Stimulated activated CD8-positive, alpha-beta memory T cell treated with anti-CD3 and anti-CD28 coated beads, Interleukin-7, amount 100 ng/mL, for 1 hour (primary cell): ENCODE measurements at places on chromosomes 7 and 10.

DNA sequence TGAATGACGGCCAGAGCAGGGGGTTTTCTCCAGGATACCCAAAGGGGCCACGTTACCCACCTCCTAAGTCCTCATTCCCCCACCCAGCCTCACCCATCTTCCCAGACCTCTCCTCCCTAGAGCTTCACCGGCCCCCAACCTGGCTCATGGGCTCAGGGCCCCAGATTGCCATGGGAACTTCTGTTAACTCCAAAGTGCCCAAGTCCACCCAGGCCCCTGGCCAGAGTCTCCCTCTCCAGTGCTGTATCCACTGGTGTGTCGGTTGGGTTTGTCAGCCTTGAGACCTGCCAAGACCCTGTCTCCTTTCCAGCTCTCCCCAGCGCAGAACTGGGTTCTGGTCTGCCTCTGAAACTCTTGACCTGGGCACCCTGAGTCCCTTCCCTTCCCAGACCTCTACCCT is 37.1 kb upstream of the ZMIZ2 start:
- no peak for DNase-seq

GRCh38 chr10:79246209-79246581 is 101.1 kb upstream of the PPIF start:
- no peak for DNase-seq

- DNase-seq, result no peak
Observed at GRCh38 chr7:31950091-31950755, 120.0 kb downstream of the PDE1C start.

DNA sequence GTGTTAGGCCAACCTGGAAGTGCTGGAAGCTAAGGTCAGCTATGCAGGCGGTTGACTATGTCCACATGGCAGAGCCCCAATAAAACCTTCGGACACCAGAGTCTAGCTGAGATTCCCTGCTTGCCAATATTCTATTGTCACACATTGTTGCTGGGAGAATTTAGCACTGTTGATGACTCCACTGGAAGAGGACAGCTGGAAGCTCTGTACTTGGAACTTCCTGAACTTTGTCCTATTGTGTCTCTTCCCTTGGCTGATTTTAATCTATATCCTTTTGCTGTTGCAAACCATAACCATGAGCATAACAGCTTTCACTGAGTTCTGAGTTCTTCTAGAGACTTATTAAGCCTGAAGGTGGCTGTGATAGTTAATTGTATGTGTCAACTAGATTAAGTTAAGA is 12.0 kb downstream of the XRCC2 start:
- no peak for DNase-seq

DNA sequence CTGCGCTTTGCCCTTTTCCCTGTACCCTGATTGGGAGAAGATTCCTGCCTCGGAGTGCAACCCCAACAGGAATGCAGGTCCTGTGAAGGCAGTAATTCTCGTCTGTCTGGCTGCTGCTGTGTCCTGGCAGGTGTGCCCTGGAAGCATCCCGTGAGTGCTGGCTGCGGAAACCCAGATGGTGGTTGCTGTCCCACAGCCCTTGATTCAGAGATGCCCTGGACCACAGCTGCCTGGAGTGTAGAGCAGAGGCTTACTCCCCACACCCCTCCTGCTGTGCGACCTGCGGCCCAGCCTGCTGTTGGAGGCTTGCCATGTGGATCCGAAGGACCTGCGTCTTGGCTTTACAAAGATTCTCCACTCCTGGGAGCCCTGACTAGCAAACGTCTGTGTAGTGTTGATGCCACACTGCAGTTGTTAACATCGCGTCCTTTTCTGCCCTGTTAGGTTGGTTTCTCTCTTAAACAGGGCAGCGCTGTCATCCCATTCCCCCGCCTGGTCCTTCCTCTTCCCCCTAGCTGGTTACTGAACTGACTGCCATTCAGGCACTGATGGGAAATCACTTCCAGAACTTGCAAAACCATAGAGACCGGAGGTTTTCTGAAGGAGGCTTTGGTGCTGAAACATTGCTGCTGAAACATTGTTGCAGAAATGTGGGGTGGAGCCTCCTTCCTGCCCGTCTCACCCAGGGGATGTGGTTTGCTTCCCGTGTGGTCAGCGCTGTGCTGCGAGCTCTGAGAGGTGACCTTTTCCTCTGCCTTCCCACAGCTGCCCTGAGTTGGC is 53.3 kb downstream of the DNAJB6 start:
- no peak for DNase-seq

DNA sequence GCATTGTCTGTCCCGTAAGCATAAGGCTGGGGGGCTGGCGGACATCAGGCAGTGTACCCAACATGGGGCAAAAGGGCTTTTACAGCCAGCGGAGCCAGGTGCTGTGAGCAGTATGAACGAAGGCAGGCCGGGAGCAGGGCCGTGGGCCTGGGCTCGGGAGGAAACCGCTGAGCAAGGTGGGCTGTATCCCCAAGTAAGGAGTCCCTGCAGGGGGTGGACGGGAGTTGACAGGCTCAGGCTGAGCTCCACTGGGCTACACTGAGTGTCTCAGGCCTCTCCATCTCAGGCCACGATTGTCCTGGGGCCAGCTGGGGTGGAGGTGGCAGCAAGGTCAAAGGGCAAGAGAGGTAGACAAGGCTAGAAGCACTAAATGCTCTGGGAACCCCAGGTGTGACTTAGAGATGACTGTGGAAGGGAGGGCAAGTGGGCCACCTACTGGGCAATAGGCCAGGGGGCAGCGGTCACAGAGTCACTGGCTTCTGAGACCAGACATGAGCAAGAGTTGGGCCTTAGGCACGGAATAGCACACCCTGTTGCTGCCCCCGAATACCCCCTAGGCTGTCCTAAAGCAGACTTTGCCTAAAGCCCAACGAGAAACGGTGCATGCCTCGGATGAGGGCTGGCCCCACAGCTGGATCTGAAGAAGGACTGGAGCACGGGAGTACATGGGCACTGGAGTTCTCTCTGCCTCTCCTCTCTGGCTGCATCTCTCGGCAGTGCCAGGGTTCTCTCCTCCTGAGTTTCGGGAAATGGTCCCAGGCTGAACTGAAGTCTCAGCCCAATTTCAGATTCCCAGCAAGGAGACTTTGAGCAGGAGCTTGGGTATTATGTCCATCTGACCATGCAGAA is 10.8 kb upstream of the RAMP3 start:
- no peak for DNase-seq

GRCh38 chr10:101290431-101290830 is 61.2 kb upstream of the LBX1 start:
- no peak for DNase-seq

GRCh38 chr10:132229834-132230556 is 43.2 kb downstream of the DPYSL4 start:
- DNase-seq, result no peak

DNA sequence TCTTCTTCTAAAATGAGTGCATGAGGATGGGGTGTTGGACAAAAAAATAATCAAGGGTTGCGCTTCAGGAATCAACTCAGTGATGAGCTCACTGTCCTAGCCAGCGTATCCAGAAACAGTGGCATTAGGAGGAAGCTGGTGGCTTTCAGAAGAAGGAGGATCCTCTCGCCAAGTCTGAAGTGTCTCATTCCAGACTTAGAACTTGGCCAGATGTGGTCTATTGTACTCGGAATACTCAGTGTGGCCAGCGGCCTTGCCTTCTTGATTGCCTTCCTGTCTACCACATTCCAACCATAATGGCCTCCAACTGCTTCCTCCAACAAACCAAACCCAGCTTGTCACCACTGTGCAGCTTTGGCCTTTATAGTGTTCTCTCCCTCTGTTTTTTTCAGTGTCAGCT is 732.4 kb downstream of the KCNMA1 start:
- no peak for DNase-seq

DNA sequence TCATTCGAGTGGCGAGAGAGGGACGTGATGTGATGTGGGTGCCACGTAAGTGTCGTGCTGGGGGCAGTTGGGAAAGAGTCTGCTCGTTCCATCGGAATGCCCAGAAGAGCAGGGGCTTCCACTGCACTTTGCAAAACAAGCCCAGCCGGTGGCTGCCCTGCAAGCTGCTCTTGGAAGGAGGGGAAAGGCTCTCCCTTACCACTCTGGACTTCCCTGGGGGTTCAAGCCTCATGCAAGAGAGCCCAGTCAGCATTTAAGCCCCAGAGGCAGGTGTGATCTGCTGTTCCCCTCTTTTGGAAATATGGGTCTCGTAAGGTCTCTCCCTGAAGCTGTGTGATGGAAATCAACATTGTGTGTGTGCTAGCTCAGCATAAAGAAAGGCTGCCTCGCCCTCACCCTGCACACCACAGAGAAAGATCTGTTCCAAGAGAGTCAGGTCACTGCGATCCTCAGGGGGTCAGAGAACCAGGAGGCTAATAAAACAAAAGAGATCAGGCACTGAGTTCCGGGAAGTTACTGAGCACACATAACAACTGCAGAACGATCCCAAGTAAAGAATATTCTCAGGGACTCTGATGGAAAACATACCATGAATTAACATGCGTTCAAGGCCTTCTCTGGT is 212.5 kb downstream of the ADAM12 start:
- no peak for DNase-seq

- DNase-seq, result no peak
Observed at GRCh38 chr7:134593530-134594392, 44.9 kb downstream of the AKR1B15 start.
